Hepatocyte (in vitro differentiated cells): ENCODE measurements at places on chromosomes 12 and 14.

DNA sequence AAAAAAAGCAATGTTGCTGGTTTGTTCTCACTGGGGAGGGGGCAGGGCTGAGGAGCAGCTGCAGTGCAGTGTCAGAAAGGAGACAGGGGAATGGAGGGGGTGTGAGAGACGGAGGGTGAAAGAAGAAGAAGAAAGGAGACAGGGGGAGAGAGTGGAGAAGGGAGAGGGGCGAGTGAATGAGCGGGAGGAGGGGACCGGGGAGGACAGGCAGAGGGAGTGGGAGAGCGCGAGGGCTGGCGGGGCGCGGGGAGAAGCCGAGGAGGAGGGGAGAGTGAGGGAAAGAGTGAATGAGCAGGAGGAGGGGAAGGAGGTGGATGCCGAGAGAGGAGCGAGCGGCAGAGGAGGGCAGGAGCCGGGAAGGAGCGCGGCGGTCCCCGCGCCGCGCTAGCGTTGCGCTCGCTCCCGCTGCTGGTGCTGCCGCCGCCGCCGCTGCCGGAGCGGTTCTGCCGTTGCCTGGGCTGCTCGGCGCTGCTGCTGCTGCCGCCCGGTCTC, at the start of gene NOVA1:
Gene NOVA1 (minus strand): TSS at position 445 of the 492 bp plus-strand sequence. CDS start 597 bp downstream, outside the sequence.
- no peak for DNase-seq

DNA sequence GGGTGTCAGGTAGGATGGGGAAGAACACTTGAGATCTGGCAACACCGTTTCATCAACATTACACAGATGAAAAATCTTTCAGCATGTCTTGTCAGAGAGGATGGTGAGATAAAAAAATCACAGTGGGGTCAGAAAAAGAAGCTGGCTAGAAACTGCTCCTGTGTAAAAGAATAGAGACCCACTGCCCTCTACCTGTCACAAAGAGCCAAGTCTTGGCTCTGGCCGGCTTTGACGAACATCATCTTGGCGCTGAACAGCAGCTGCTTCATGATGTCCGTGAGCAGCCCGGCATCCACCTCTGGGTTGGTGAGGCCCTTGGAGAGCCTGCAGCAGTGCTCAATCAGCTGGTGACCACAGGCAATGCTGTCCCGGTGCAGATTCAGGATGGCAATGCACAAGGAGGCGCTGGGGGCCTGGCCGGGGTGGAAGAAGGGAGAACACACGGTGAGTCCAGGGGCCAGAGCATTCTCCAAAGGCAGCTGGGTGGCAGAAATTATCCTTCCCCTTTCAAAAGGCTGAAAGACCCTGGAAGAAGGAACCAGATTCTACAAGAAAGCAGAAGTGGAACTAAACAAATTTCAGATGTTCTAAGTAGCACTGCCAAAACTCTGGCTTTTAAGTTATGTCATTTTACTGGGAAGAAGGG, 50.2 kb downstream of the ZFYVE26 start:
- no peak for DNase-seq

- DNase-seq: no peak
Measured at GRCh38 chr14:92684801-92685560, 63.4 kb downstream of the LGMN start.

GRCh38 chr12:93780101-93780641, 103.0 kb downstream of the CRADD start:
- no peak for DNase-seq

- peak; percentile 44 for DNase-seq
Measured at GRCh38 chr14:59116984-59117415, 71.5 kb upstream of the DAAM1 start.

DNA sequence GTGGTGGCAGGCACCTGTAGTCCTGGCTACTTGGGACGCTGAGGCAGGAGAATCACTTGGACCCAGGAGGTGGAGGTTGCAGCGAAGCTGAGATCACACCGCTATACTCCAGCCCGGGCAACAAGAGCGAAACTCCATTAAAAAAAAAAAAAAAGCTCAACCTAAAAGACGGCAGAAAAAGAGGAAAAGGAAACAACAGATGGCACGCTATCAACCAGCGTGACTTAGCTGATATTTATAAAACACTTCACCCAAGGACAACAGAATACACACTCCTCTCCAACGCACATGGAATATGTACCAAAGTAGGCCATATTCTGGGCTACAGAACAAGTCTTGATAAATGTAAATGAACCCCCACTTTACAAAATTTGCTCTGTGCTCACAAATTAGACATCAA, 34.0 kb upstream of the CLMN start:
- DNase-seq: no peak
